ENCODE measurements at places on chromosomes 11 and 22.

GRCh38 chr22:20383538-20383937, 10.4 kb upstream of the ZNF74 start:
- no peak for DNase-seq

GRCh38 chr11:132022733-132023478, 652.5 kb downstream of the NTM start:
- DNase-seq: no peak

DNA sequence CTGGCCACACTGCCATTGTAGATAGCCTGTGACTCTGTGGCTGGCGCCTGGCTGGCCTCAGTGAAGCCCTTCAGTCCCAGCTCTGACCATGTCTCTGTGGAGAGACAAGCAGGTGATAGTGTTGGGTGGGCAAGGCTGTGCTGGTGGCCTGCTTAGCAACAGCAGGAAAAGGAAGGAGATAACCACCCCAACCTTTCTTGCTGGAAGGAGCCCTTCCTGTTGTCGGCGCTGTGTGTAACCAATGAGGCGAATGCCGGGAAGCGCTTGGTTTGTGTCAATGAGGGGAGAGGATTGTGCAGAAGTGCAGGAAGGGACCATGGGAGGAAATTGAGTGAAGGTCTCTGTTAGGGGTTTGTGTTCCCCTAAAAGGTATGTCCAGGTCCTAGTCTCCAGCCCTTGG, 27.3 kb downstream of the PARVB start:
- DNase-seq: no peak

DNA sequence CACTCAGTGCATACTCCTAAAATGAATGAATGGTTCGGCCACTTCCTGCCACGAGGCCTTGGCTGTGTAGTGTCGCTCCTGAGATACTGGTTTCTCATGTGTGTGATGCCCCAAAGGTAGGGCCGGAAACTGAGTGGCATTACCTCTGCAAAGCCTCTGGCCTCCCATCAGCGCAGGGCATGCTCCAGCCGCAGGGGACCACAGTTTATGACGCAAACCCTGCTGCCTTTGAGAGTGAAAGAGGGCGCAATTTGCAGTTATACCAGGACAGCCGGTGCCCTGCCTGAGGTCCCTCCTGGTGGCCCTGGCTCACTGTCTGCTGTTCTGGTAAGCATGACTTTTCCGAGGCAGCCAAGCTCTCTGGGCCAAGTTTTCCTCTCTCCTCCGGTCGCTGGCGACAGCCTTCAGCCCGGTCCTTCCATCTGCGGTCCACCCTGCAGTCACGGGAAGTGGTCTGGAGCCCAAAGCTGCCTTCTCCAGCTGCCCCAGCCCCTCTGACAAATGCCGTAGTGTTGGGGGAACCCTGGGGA, 2.4 kb upstream of the FGF3 start:
- DNase-seq: no peak

DNA sequence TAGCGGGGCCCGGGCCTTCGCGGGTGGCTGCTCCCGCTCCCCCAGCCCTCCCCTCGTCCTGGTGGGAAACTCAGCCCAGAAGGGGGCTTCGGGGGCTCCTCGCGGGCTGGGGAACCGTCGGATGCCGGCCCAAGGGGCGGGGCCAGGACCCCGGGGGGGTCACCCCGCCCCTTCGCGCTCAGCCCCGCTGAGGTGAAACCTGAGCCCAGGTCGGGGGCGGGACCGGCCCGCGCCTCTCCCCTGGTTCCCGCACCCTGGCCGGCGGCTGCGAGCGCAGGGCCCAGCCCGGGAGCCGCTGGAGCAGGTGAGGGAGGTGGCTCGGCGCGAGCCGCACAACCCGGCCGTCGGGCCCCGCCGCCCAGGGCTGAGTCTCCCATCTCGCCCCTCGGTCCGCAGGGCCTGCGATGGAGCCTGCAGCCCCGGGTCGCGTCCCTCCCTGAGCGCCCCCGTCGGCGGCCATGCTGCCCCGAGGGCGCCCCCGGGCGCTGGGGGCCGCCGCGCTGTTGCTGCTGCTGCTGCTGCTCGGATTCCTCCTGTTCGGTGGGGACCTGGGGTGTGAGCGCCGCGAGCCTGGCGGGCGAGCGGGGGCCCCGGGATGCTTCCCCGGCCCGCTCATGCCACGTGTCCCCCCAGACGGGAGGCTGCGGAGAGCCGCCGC, at the start of gene LARGE2:
TSS of gene LARGE2 (plus strand) at position 232 of the 658 bp plus-strand sequence. CDS start at position 459, 227 bp downstream.
- peak; percentile 98 for DNase-seq

DNA sequence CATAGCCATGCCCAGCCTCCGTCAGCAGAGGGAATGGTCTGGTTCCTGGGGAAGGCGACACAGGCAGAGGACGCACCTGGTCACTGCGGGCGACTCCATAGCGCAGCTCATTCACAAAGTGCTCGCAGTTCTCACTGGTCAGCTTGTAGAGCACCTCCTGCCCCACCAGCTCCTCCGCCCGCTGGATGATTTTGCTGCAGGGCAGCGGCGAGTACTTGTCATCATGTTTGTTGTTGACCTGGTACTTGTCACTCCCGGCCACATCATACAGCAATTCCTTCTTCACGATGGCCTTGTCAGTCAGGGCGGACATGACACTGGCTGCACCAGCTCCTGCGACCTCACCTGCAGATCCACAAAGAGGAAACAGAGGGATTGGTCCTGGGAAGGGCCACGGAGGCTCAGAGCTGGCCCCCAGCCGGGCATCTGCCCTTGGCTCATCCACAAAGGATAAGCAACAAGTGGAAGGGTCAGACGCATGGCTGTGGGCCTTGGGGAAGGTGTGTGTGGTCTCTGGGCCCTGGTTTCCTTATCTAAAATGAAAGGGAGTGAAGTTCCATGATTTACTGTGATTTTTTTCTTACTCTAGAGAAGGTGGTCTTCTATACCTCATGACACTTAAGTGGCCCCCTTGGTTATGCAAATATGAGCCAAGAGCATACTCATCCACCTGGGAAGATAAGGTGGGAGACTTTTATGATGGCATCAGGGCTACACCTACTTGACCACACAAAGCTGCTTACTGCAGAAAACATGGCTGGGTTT, 24.0 kb downstream of the PLAAT3 start:
- DNase-seq: no peak

DNA sequence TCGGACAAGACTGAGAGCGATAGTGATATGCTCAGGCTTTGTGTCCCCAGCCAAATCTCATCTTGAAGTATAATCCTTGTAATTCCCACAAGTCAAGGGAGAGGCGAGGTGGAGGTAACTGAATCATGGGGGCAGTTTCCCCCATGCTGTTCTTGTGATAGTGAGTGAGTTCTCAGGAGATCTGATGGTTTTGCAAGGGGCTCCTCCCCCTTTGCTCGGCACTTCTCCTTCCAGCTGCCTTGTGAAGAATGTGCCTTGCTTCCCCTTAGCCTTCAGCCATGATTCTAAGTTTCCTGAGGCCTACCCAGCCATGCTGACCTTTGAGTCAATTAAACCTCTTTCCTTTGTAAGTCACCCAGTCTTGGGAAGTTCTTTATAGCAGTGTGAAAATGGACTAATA, 7.5 kb upstream of the FOLR2 start:
- no peak for DNase-seq

GRCh38 chr22:29873943-29874342, 9.0 kb upstream of the MTMR3 start:
- DNase-seq: no peak

DNA sequence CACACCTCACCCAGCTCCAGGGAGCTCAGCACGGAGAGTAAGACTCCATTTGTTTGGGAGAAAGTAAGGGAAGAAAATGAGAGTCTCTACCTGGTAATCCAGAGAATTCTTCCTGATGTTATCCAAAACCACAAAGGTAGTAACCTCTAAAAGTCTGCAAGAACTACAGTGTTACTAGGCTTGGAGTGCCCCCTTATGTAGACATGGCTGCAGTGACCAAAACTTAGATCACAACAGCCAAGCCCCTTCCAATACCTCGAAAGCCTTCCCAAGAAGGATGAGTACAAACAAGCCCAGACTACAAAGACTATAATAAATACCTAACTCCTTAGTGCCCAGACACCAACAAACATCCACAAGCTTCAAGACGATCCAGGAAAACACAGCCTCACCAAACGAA, 4.9 kb downstream of the UBE2L6 start:
- no peak for DNase-seq

GRCh38 chr11:134417871-134418840, 6.1 kb upstream of the B3GAT1 start:
- no peak for DNase-seq

DNA sequence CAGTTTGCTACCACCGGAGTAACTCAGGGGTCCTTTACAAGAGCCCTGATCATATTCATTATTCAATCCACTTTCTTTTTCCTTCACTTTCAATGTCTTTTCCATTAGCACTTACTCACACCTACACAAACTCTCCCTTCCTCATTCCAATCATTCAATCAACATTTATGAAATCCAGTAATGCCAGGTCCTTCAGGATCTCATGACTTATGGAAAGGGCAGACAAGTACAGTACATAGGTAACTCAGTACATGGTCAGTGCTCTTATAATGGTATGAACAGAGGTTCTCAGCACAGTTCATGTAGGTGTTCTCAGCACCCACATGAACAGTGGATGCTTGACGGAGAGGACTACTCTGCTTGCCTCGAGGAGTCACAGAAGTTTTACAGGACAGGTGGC, 106.6 kb downstream of the USP35 start:
- DNase-seq: no peak

DNA sequence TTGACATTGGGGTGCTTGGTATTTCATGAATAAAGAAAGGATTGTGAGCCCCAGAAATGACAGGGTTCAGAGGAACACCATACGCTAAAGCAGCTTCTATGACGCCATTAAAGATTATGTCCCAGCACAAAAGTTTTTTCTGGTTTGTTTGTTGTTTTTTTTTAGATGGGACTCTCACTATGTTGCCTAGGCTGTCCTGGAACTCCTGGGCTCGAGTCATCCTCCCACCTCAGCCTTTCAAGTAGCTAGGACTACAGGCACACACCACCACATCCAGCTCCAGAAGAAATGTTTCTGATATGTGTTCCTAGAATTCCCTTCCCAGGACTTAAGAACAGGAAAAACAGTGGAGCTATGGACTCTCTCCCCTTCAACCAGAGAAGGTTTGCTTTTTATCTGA, 2.6 kb upstream of the RHOG start:
- no peak for DNase-seq

- no peak for DNase-seq
These were observed 36.5 kb downstream of the RRAS2 start for GRCh38 chr11:14322510-14322909.

DNA sequence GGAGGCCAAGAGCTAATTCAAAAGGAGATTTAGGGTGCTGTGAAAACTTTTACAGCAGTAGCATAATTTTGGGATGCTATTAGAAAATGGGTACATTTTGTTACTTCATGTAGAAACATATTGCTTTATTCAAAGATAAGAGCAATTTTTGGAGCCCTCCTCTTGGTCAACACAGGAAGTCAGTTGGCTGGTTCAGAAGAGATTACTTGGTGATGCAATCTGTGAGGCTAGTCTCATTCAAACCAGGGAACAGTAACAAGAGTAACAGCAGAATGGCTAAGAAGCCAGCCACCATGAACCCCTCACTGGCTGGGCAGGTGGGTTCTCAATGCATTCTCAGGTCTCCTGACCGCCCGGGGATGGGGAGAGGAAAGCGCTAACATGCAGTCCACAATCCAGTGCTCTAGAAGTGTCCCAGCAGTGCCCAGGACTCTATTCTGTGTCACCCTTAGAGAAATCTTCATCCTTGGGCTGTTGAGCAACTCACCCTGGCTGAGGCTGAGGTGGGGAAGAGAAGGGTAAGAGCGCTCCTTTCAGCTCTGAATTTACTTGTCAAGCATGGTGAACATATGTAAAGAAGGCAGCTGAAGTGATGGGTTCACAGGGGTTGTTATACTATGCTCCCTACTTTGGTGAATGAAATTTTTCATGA, 262.2 kb upstream of the UBASH3B start:
- DNase-seq: no peak

- no peak for DNase-seq
These were observed 1.3 kb downstream of the RAB38 start for GRCh38 chr11:88173956-88174355.

DNA sequence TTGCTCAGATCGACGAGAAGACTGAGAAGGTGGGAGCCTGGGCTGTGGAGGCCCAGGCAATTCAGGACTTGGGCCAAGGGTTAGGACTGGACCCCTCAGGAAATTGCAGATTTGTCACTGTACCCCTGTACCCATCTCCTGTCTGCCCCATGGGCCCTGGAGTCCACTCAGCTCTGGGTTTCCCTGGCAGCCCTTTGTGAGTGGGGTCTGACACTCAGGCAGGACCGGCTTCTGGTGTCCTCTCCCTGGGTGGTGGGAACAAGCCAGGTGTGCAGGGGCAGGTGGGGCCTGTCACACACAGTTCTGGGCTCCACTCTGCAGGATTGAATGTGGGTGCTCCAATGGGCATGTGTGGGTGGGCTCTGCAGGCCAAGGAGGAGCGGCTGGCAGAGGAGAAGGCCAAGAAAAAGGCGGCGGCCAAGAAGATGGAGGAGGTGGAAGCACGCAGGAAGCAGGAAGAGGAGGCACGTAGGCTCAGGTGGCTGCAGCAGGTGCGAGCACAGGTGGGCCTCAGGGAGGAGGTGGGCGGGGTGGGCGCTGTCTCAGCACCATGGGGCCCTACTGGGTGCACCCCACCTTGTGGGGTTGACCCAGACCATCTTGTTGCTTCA, 21.6 kb downstream of the INCENP start:
- no peak for DNase-seq

- DNase-seq: no peak
These were observed 37.4 kb upstream of the ST14 start for GRCh38 chr11:130122141-130122575.

GRCh38 chr22:37179126-37179470, 8.9 kb downstream of the C1QTNF6 start:
- DNase-seq: no peak

GRCh38 chr11:88119561-88119960, 55.7 kb downstream of the RAB38 start:
- no peak for DNase-seq

- no peak for DNase-seq
These were observed 26.2 kb downstream of the GAB2 start for GRCh38 chr11:78391424-78391823.

DNA sequence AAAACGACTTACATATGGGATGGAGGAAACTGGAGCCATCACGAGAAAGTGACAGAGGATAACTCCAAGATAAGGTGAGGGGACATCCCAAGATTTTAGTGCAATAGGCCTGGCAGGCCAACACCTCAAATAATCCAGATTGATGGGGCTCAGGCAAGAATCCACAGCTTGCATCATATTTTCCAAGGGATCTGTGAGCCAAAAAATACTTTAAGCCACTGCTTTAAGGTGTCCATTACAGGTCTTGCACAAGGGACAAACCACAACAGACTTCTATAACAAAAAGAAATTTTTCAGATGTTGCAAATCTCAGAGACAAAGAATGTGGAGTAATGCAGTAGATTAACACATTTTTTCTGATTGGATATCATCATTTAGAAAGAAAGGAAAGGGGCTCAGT, 45.6 kb downstream of the DENND5A start:
- no peak for DNase-seq

- no peak for DNase-seq
These were observed 23.9 kb upstream of the MICAL2 start for GRCh38 chr11:12086271-12087074.

GRCh38 chr11:10514202-10514601, 26.8 kb downstream of the RNF141 start:
- DNase-seq: no peak

- DNase-seq: no peak
These were observed 6.8 kb downstream of the MPST start for GRCh38 chr22:37026325-37026724.
